ENCODE measurements at places on chromosomes 2 and 18. TPM values are rescaled to one million over a fixed set of nuclear protein-coding genes. Genes with fewer than 3 reads are reported as not detected.

DNA sequence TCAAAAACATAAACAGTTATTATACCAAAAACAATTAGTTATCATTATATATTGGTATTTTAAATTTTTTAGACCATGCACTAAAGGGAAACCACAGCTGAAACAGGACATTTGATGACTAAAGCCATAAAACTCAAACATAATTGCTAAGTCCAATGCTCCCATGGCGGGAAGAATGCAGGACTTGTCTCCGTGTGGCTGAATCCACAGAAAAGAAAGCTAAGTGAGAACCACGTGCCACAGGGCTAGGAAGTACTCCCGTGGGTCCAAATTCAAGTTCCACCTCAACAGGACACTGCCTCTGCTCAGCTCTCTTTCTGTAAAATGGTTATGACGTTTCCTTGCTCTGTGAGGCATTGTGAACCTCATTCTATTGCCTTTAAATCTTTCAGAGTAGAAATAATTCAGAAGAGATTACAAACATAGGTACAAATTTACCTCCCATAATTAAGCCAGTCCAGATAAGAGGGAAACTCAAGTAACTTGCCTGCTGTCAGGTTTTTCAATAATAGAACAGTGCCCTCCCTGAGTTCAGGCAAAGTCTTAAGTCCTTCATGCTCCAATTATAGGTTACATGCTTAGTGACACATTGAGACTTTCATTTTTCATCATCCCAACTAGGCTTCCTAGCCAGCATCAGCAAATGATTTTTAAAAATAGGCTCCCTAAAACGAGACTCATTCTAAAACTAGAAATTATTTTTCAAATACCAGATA is 36.7 kb downstream of the FTCDNL1 start:
- DNase-seq: no peak

- DNase-seq: peak; percentile 50
Observed at GRCh38 chr2:113277474-113278072, 1.1 kb downstream of the PAX8 start.

DNA sequence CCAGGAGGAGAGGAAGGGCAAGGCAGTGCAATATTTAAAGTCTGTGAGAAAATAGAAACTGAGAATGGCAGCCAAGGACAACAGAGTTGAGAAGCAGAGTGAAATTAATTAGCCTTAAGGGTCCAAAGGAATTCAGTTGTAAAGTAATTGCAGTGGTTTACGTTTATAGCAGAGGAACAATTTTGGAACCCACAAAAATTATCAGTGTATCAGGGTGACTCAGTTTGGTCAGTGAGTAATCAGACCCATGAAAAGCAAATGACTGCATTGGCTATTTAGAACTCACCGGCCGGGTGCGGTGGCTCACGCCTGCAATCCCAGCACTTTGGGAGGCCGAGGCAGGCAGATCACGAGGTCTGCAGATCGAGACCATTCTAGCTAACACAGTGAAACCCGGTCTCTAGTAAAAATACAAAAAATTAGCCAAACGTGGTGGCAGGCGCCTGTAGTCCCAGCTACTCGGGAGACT is 245.8 kb upstream of the SLC39A10 start:
- no peak for DNase-seq

DNA sequence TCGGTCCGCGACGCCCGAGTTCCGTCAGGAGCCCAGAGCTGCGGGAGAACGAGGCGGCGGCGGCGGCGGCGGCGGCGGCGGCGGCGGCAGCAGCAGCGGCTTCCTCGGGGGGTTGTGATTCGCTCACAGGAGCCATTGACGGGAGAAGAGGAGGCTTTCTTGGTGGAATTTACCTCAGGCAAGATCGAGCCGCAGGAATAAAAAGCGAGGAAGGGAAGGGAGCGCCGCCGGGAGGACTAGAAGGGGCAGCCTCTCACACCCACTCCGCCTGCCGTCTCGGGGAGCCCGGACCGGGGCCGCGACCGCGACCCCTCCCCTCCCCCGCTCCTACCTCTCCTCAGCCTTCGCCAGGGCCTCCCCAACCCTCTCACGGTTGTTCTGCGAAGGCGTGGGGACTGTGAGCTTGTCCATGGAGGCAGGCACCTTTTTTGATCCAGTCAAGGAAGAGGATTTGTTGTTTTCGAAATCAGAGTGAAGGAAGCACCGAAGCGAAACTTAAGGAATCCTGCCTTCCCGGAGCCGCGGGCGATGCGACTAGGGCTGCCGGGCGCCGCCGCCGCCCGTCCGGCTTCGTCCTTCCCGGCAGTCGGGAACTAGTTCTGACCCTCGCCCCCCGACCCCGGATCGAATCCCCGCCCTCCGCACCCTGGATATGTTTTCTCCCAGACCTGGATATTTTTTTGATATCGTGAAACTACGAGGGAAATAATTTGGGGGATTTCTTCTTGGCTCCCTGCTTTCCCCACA is 506 bp downstream of the BMPR2 start:
- DNase-seq: peak; percentile 69

GRCh38 chr18:35074581-35074980 is 33.4 kb downstream of the MAPRE2 start:
- DNase-seq: no peak

DNA sequence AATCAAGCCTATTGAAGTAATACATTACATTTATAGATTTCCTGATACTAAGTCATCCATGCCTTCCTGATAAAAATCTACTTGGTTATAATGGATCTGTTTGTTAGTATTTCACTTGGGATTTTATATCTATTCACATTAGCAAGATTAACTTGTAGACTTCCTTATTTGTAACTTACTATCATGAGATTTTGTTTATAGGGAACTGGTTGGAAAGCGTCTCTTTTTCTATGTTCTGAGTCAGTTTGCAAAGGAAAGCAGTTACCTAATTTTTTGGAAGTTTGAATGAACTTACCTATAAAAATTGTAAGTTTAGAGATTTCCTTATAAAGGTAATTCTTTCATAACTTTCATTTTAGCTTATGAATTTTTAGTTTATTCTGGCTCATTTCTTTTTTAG is 141.4 kb downstream of the SMAD7 start:
- DNase-seq: no peak

DNA sequence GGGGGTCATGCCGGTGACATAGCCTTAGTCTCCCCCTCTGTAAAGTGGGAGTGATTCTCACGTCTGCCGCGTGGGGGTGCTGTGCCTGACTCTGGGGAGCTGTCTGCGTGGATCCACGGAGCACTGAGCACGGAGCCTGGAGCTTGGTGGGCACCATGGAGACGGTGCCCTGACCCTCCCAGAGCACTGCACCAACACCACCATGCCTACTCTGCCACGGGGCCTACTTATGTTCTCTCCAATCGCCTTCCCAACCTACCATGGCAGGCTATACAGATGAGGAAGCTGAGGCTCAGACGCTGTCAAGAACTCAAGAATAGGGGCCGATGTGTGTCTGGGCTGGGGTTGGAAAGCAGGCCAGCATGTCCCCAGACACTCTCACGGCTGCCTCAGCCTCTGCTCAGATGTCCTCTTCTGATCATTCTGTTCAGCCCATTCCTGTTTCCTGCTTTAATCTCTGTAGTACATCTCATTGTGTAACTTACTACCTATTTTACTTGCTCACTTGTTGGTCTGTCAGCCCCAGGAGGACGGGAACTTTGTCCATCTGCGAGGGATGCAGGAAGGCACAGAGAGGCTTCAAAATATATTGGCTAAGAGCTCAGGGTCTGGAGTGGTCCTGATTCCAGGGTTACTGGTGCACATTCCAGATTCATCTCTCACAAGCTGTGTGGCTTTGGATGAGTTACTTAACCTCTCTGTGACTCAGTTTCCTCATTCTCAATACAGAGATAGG is 168.1 kb upstream of the HS6ST1 start:
- DNase-seq: peak; percentile 21

DNA sequence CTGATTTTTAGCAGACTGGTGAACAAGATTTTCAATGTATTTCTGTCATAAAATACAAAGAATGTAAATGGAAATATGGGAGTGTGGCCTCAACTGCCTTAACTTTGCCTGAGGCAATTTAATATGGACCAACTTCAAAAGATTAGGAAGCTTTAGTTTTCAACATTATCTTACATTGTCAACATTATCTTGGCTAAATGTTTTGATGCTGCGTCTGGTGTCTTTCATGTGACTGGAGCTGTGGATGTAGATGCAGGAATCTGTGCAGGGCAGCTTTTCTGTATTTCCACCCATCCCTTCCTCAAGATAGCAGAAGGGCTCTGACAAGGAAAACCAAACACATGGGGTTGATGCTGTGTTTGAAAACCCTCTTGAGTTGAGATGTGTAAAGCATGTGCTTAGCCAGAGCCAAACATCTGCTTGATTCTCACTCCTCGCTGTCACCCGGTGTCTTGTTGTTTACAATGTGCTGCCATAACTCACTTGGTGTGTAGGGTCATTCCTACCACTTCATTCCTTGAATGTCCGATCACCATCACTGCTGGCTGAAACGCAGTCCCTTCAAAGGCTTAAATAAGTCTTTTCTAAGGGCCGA is 33.0 kb downstream of the COPS8 start:
- no peak for DNase-seq

GRCh38 chr2:224442071-224442967 is 40.4 kb upstream of the FAM124B start:
- no peak for DNase-seq

DNA sequence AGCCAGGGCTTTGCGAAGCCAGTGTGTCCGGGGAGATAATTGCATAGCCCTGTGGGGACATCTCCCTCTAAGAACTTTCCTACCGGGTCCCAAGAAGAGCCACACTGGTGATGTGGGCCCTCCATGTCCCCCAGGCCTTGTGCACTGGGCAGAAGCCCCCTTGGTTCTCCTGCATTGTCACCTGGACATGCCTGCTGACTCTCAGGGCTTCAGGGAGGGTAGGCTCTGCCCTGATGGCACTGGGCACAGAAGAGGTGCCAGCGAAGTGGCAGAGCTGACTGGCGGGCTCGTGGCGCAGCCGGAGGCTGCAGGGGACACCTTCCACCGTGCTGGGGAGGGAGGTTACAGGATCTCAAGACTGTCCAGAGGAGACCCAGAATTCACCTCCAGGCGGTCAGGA is 28.3 kb downstream of the GLI2 start:
- no peak for DNase-seq

DNA sequence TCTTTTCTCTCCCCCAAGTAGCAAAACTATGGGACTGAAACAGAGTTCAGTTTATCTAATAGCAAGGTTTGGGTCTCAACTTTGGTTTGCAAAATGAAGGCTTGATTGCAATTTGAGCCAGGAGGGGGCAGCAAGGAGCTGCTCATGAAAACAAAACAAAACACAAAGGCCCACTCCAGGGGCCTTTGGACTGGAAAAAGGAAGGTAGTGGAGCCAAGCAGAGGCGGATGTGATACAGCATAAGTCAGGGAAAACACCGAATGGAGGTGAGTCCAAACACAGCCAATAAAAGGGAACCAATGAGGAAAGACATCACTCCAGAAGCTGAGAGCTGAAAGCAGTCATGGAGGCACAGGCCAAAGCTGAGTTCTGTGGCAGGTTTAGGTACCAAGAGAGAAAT is 799.7 kb upstream of the ACVR2A start:
- no peak for DNase-seq

DNA sequence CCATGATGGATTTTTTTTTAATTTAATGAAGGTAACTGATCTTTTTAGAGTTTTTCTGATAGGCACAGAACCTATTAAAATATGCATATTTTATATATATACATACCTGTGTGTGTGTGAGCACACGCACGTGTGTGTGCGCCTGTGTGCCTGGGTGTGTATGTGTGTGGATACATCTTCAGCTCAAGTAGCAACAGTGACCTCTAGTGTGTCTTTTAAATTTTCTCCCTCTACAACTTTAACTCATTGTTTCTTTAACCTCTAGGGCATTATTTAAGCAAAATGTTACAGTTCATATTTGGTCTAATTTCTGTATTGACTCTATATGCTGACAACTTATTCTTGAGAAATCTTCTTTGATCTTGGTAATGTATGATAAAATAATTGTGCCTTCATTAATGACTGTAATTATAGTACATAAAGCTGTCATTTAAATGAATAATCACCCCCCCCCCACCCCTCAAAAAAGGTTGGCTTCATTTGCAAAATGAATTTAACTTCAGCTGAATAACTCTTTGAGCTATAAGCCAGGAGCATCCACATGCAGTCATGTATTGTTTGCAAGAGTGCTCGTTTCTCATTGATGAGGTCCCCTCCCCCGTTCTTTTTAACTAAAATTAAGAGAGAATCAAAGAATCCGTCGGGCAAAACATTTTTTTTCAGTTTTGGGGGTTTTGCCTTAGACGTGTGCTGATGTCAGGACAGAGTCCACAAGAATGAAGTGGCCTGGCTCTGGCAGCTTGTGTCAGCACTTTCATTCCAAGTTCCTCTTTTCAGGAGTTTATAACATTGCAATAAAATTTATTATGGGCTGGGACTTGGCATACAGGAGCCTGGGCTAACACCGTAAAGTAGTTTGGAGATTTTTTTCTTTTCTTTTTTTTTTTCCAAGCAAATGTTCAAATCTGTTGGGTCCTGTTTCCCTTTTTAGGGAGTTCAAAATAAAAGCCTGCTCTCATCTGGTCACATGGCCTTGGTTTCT is 80.0 kb downstream of the ETAA1 start:
- DNase-seq: no peak

GRCh38 chr2:106080959-106081358 is 113.1 kb downstream of the UXS1 start:
- no peak for DNase-seq

- DNase-seq: no peak
Observed at GRCh38 chr18:63303547-63303946, 16.0 kb downstream of the BCL2 start.

DNA sequence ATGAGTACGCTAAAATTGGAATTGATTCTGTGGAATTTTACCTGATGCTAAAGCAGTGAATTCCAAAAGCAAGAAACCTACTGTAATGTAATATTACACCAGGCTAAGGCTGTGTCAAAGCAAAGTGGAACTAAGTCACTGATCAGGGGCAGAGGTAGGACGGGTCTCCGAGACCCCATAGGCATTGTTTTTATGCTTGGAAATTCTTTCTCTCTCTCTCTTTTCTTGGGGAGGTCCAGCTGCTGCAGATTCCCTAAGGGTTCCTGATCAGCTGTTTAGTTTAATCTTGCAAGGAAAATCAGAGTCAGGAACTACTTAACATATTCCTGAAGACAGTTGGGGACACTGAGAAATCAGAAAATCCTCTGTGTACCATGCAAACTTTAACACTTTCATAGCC is 220.2 kb downstream of the SRBD1 start:
- DNase-seq: no peak

- DNase-seq: no peak
Observed at GRCh38 chr2:239829326-239829725, 195.8 kb downstream of the NDUFA10 start.

GRCh38 chr18:39959839-39960238 is 1995.2 kb upstream of the PIK3C3 start:
- no peak for DNase-seq

Gene GNAL
- 12.6 TPM for total RNA-seq

Gene IL1R1
- 13.3 TPM for total RNA-seq

Gene SPDYA
- 1.7 TPM for total RNA-seq

Gene TLX2
- total RNA-seq: 0.18 TPM

Gene C2orf78
- total RNA-seq: not detected

Gene OLA1
- total RNA-seq: 94.2 TPM

Gene SLC9A4
- total RNA-seq: 0.11 TPM

Gene ZNG1B
- total RNA-seq: 45.7 TPM

Measured in mesothelial cell of epicardium (in vitro differentiated cells).